ENCODE measurements at places on chromosomes 2 and 18.

DNA sequence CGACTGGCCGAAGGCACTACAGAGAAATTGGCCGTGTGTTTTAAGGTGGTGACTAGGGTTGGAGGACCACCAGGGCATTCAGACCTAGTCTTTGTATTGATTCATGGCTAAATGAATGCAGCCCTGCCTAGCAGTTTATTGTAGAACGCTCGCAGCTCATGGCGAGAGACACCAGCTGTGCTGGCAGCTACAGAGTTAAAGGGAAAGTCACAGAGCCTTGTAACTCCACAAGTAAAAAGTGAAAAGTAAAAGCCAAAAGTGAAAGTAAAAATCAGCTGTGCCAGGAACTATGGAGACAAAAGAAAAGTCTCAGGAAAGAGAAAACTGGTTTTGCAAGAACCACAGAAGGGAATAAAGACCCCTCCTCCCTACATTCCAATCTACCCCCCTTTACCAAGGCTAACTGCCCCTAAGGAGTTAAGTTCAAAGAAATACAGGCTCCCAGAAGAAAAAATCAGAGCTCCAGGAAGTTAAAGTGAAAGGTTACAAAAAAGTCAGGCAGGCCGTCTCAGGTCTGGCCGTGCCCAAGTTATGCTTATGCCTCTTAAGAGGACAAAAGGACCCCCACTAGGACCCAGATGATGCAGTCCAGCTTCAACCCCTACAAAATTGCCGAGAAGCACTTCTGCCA is 46.4 kb upstream of the SELENOI start:
- no peak for DNase-seq

GRCh38 chr2:66434679-66435548 is at the start of gene MEIS1:
Gene MEIS1 (plus strand): TSS chr2:66435125. CDS start chr2:66435857, 732 bp downstream.
- no peak for DNase-seq

DNA sequence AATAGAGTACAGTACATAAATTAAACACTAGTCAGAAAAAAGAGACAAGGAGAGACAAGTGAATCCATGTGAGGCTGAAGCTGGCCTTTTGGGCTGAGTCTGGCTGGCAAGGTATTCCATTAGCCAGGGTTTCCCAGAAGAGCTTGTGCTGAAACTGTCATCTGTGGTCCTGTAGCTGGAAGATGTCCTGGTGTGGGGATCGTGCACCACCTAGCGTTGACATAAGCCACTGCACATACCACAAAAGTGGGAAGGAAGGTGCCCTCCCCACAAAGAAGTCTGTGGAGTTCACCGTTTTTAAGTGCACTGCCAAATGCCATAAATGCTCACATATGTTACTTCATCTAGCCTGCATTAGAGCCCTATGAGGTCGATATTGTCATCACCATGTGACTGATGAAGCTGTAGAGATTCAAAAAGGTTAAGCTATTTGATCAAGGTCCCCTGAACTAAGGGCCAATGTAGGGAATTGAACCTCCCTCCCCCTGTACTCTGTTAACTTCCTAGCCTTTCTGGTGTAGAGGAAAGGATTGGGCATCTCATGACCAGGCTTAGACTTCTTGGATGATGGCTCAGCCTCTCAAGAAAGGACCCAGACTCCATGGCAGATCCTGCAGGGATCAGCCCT is 31.9 kb upstream of the GALNT14 start:
- DNase-seq: peak; percentile 26

DNA sequence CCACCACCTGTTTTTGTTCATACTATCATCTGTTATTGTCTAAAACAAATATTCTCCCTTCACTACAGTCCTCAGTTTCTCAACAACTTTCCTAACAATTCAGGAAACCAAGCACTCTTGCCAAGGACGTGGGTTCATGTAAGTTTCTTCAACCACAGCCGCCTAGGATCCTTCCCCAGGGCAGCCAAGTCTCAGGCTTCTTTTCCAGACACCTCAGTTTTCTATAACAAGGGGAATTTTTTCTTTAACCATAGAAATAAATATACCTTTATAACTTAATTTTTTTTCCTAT is 39.4 kb upstream of the AGPS start:
- DNase-seq: no peak

- DNase-seq: no peak
These were observed 50.2 kb downstream of the TTC21B start for GRCh38 chr2:165903406-165903805.

DNA sequence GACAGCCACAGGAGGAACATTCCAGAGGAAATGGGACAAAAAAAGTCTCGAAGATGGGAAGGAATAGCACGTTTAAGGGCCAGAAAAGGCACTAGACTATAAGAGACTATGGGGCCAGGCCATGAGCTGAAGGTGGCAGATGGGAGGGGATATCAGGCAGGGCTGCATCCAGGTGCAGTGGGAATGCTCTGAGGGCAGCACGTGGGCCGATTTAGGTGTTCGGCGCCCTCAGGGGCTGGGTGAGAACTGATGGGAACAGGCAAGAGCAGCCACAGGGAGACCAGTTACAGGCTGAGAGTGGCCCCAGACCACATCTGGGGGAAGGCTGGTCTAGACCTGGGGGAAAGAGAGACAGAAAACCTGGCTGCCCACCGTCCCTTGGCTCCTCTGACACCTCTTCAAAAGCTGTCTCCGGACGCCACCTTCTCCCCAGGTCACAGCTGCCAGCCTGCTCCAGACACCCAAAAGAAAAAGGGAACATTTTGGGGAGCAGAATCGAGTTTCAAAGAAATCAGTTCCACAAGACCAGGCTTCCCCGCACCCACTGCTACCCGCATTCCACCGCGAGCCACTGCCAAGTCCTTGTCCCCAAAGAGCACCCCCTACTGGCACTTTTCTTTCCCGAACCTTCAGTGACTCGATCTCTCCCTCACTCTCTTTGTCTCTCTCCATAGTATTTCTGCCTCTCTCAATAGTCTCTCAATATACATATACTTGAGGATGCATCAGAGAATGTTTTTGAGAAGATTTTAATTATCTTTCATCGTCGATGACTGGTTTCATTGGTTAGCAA is 190.1 kb upstream of the AGAP1 start:
- DNase-seq: no peak

GRCh38 chr18:361941-362310 is 94.1 kb upstream of the THOC1 start:
- no peak for DNase-seq
